ENCODE measurements at places on chromosomes 5 and 9. TPM values are rescaled to one million over a fixed set of nuclear protein-coding genes. Genes with fewer than 3 reads are reported as not detected.

- no peak for DNase-seq
Measured at GRCh38 chr5:31255041-31255440, 61.6 kb downstream of the CDH6 start.

GRCh38 chr5:170660531-170660930 is 123.0 kb upstream of the GABRP start:
- no peak for DNase-seq

DNA sequence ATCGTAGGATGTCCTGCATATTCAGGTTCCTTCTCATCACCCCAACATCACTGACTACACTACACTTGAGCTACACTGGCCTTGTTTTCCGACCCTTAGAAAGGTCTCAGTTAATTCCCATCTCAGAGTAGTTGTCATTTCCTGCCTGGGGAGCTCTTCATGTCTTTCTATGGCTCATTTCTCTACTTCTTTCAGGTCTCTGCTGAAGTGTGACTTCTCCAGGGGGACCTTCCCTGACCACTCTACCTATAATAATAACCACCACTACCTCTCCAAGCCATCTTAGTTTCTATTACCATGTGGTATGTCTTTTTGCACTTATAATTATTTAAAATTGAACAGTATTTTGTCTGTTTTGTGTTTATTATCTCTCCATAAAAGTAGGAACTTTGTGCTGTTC is 113.2 kb downstream of the STARD4 start:
- DNase-seq = no peak

DNA sequence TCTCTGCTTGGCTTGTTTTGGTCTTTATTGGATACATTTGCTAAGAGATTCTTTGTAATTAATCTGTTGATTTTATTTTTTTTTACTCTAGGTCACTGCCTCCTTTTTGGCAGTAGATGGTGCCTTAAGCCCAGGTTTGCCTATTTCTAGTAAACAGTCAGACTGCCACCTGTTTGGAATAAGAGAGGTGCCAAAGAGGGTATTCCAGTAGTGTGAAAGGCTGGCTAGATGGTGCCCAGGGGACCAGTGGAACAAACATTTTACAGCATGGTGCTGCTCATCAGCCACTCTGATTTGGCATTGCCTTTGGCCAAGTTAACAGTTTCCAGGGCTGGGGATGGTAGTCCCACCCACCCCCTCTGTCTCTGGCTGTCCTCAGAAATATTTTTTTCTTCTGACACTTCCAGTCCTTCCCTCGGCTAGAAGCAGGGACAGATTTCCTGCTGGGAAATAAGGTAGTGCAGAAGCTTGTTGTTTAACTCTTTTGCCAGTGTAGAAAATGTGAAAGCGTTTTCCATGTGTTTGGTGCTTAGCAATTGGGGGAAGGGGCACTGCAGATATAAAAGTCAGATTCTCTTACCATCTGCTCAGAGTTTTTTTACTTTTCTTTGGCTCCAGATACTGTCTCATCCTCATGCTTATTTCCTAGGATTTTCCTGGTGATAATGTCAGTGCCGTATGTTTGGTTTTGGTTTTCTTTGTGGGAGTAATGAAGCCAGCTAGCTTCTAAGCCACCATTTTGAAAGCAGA is 36.6 kb upstream of the FBXL7 start:
- no peak for DNase-seq

- no peak for DNase-seq
Measured at GRCh38 chr9:124005029-124005771, 6.4 kb upstream of the LHX2 start.

DNA sequence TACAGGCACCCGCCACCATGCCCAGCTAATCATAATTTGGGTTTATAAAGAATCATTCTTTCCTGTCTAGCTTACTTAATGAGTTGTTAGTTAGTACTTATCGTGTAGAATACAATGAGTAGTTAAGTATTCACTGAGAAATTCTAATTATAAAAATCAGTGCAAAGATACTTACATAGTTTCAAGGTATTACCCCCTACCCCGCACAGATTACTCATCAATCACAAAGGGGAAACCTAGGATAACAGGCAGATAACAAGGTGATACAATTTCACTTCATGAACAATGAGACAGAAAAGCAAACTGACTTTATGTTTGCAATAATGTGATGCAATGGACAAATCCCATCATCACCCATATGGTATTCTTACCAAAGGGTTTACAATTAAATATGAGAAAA is 109.6 kb downstream of the FAM174A start:
- DNase-seq = no peak

PCDHGA5 gene
- 1.8 TPM for total RNA-seq

- DNase-seq = no peak
Measured at GRCh38 chr9:35965011-35965410, 7.1 kb upstream of the OR2S2 start.
